ENCODE measurements at places on chromosomes 11 and 22.

- no peak for DNase-seq
Observed at GRCh38 chr11:16780146-16780545, 41.7 kb downstream of the C11orf58 start.

- no peak for DNase-seq
Observed at GRCh38 chr22:24380220-24380904, 47.0 kb upstream of the ADORA2A start.

DNA sequence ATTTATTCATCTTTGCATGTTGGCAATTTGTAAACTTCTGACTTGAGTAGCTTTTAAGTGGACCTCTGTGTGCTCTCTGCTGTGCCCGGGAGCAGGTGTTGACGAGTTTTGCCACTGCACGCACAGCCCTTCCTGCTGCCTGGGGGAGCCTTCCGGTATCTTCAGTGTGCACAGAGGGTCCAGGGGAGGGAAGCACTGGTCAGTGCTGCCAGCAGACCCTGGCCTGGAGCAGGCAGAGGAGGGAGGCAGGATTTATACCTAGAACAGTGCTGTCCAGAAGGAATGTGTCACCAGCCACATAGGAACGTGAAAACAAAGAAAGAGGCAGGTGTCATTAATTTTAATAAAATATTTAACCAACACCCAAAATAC, 403.6 kb downstream of the TBC1D22A start:
- DNase-seq = no peak

DNA sequence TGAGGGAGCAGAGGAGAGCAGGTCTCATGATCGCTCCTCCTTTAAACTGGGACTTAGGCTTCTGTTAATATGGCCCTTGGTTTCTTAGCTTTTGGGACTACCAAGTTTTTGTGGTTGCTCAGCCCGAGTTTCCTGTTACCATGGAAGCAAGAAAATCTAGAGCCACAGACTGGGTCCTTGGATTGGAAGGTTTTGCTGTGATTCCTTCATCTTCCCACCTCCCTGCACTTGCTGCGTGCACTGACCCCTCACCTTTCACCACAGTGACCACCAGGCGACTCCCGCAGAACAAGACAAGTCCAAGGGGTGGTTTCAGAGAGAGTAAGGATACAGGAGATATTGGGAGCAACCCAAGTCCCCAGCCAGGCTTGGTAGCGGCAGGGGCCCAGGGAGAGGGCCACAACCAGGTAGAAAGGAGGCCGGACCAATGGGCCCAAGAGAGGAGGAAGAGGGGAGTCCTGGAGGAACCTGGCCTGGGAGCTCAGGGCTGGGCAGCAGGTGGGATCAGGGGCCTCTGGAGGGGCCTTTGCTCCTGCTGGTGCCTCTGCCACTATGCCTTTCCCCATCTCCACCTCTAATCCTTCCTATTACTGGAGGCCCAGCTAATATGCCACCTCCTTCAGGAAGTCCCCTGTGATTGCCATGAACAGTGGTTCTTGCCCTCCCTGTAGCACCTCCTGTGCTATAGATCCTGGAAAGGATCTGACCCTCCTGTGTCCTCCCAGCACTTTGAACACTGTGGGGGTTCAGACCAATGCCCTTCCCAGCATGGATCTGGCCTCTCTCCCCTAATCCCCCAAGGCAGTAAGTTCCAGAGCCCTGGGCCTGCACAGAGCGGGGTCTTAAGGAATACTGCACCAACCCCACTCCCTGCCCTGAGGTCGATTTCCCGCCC, 21.2 kb downstream of the CSF2RB start:
- DNase-seq = no peak

DNA sequence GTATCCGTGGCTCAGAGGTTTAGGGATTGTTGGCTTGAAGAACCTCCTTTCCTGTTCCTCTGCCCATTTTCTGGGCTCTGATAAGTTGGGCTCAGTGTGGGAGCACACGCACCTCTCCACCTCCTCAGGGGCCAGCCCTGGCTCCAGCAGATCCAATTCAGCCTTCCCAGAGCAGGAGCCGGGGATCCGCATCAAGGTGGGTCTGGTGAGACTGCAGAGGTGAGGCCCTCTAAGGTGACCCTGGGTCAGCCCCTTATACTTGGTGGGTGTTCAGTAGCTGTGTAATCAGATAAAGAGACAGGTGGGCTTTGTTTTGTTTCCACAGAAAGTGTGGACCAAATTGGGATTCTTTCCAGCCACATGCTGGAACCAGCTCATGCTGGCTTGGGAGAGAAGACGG, 1466.0 kb downstream of the TBC1D22A start:
- DNase-seq = no peak

GRCh38 chr11:125890447-125891100, 3.1 kb downstream of the HYLS1 start:
- DNase-seq = no peak

DNA sequence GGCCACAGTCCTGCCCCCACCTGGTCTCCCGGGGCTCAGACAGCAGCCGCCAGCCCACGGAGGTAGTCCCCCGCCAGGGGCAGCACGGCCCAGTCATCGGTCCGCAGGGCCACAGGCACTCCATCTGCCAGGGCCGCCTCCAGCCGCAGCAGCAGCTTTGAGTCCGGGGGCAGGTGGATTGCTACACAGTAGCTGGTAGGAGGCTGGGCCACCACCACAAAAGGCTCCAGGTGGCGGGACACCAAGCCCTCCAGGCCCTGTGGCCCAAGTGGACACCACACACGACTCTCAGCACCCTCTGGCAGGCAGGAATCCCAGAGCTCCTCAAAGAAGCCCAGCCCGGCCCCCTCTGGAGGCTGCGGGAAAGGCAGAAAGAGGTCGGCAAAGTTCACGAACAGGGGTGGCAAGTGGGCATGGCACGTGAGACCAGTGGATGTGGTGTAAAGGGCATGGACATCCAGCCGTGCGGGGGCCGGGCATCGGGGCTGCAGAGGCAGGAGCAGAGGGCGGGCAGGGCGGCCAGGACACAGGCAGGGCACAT, 2.9 kb downstream of the AP5B1 start:
- DNase-seq = no peak
